ENCODE measurements at places on chromosomes 5 and 9. TPM values are rescaled to one million over a fixed set of nuclear protein-coding genes. Genes with fewer than 3 reads are reported as not detected.

ARRDC1 gene
- total RNA-seq: 25.7 TPM

CNTNAP3 gene
- total RNA-seq: 18.5 TPM

TMEM171 gene
- 2.1 TPM for total RNA-seq

PCDHA7 gene
- 0.06 TPM for total RNA-seq

C6 gene
- total RNA-seq: not detected
